Bone marrow (tissue), 2 donors: ENCODE measurements at places on chromosomes 1 and 21.

- DNase-seq = no peak
Observed at GRCh38 chr1:109989506-109990301, 5.1 kb downstream of the AHCYL1 start.

GRCh38 chr1:173093691-173094445 lies 43.1 kb upstream of the TNFSF18 start:
- DNase-seq = no peak

GRCh38 chr1:217891966-217892365 lies 260.8 kb downstream of the SPATA17 start:
- no peak for DNase-seq

DNA sequence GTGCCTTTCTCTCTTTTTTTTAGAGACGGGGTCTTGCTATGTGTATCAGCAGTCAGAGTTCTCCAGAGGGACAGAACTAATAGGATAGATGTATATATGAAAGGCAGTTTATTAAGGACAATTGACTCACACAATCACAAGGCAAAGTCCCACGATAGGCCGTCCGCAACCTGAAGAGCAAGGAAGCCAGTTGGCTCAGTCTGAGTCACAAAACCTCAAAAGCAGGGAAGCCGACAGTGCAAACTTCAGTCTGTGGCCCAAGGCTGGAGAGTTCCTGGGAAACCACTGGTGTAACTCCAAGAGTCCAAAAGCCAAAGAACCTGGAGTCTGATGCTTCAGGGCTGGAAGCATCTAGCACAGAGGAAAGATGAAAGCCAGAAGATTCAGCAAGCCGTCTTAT lies 16.3 kb upstream of the H3-3A start:
- DNase-seq = no peak

- no peak for DNase-seq
Observed at GRCh38 chr1:3759164-3759563, 6.9 kb downstream of the CCDC27 start.

DNA sequence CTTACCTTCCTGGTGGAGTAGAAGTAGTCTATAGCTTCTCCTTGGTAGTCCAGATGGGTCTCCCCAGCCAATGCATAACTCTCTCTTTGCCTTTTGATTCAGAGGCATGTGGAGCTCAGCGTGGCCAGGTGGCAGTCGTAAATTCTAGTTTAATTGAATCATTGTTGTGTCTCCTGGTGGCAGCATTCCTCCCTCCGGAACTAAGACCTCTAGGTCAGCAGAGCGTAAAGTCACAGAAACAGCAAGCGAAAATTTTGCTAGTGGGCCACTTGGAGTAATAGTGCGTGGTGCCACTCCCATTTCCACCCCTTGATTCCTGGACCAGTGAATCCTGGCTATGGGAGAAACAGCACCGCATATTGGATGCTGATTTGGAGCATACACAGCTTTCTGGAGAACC lies 3.9 kb upstream of the TMPRSS2 start:
- DNase-seq = no peak

- DNase-seq = no peak
Observed at GRCh38 chr1:7519861-7520395, 251.2 kb upstream of the VAMP3 start.

DNA sequence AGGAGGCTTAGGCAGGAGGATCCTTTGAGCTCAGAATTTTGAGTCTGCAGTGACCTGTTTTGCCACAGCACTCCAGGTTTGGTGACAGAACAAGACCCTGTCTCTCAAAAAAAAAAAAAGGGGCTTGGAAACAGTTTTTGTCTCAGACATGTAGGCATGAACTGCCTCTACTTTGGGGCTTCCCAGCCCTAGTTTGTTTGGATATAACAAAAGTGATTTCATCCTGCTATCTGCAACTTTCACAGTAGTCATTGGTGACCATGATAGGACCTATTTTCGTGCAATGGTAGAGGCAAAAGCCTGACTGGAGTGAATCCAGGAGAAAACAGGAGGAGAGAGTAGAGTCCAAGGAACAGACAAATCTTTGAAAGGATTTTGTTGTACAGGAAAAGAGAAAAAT lies 20.3 kb upstream of the EVI5 start:
- DNase-seq = no peak

- DNase-seq = no peak
Observed at GRCh38 chr1:85280636-85281035, 4.2 kb upstream of the BCL10 start.

GRCh38 chr1:75472089-75472970 lies 138.6 kb downstream of the SLC44A5 start:
- DNase-seq = no peak

- no peak for DNase-seq
Observed at GRCh38 chr1:54080598-54081049, 27.2 kb downstream of the TCEANC2 start.

DNA sequence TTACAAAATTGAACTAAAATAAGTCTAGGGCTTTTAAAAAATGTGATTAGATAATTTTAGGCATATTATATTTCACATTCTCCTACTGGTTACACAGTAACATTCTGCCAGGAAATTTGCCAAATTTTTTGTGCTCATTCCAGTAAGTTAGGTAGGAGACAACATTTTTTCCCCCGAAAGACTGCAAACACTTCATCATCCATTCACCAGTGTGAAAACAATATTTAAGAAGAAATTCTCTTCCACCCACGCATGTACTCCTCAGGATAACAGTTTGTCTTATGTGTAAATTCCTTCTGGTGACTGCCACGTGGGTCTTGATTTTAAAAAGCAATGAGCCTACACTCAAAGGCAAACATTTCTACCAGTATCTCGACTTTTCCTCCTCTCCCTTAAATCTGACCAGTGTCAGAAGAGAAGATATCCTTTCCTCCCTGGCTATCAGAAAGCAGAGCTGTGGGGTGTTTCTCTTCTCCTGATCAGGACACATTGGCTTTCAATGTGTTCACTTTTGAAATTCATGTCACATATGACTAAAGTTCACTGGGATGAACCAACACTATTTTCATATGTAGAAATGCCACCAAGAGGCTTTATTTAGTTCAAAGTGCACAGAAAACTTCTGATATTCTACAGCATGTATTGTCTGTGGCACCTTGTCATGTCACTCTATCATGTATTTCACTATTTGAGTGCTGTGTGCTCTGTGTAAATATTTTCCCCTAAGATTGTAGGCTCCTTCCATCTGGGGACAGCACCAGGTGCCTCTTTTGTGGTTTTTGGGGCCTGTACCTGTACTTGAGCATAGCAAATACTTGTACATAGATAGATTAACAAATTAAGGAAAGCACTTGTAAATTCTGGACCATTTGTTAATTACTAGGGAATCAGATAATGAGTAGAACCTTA lies 38.6 kb downstream of the LHX9 start:
- DNase-seq = no peak

- no peak for DNase-seq
Observed at GRCh38 chr1:31653717-31654473, 9.2 kb upstream of the PEF1 start.

DNA sequence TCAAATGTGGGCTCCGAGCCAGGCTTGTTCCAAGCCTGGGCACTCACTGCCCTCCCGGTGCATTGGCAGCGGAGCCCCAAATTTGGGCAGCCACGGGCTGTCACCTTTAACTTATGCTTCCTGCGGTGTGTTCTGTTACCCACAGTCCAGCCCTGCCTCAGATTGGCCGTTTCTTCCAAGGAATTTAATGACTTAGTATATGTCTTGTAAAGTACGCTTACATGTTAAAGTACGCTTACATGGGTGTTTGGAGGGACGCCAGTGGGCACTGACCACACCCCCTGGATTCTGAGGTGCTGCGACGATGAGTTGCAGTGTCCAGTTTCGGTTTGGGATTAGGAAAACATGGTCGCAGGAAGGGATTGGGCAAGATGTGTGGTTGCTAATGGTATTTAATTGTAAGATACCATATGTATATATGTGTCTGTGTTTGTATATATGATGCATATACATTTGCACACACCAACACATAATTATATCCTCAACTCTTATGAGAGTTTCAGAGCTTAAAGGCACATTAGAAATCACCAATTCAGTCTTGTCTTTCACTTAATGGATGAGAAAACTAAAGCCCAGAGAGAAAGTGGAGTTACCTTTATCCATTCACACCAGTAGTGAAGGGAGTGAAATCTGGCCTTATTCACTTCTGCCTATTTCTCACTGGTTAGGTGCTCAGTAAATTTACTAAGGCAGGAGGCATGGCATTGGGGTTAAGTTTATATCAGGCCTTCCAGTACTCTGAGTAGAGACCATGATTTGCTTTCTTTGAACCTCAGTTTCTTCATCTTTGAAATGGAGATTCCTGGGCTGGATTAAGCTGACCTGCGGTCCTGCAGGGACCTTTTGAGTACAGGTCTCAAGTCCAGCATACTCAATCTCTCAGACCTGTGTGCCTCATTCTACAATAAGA lies 1.0 kb downstream of the SMYD2 start:
- no peak for DNase-seq

- no peak for DNase-seq
Observed at GRCh38 chr1:51910221-51911000, 31.9 kb upstream of the NRDC start.

DNA sequence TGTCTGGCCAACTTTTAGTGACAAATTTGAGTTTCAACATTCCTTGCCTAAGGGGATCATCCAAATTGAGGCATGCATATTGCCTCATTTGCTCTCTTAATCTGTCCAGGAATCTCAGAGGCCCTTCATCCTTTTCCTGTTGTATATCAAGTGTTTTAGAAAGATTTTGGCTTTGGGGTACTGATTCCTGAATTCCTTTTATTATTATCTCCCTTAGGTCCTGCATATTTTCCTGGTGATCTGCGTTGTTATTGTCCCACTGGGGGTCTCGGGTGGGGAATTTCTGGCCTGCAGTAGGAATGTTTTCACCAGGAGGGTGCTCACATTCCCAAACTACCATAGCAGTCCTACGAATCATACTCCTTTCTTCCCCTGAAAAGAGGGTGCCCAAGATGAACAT lies 4.4 kb upstream of the AADACL3 start:
- DNase-seq = no peak

GRCh38 chr1:65395887-65396612 lies 24.4 kb upstream of the LEPR start:
- no peak for DNase-seq

DNA sequence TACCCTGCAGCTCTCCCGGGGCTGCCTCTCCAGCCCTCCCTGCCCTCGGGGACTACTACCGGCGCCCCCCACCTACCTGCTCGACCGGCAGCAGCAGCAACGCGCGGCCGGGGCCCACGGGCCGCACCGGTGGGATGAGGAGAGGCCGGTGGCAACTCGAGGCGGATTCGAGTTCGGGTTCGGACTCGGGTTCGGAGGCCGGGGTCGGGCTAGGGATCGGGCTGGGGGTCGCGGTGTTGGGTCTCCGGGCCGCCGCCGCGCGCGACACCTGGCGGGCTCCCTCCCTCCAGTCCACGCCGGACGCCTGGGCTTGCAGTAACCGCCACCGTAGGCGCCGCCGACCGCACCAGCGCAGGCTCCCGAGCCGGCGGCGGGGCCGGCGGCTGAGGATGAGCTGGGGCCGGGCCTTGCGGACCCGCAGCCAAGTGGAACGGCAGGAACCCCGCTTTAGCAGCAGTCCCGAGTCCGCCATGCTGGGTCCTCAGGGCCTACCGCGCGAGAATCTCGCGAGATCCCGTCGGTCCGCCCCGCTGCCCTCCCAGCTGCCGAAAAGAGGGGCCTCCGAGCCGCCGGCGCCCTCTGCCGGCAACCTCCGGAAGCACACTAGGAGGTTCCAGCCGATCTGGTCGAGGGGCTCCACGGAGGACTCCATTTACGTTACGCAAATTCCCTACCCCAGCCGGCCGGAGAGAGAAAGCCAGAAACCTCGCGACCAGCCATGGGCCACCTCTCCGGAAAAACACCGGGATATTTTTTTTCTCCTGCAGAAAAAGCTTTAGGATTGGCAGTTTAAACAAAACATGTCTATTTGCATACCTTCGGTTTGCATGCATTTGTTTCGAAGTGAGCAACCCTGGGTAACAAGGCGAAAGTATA lies at the start of gene NOL9:
Gene NOL9 (minus strand): TSS at position 483 of the 876 bp plus-strand sequence. CDS start 11 bp downstream, at position 472.
- DNase-seq = peak; percentile 85

DNA sequence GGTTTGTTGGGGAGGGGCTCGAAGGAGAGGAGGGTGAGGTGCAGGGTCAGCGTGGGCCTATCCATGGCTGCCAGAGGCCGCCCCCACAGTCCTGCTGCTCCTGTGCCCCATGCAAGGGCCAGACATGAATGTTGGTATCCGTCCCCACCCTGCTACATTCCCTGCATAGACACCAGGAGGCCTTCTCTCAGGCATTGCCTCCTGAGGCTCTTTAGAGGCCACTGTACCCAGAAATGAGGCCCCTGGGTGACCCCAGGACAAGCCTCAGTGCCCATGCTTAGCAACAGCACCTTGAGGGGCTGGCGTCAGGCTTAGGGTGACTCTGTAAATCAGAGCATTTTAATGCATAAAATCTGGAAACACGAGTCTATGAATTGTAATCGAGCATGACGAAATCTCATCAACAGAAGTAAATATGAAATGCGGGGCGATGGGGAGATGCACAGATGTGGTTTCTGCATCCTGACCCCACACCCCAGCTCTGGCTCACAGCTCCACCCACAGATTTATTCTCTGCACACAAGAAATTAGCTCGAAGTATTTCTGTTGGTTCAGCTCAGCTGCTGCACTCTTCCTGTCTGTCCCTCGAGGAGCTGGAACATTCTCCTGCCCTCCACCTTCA lies 124.0 kb upstream of the CSF3R start:
- no peak for DNase-seq

DNA sequence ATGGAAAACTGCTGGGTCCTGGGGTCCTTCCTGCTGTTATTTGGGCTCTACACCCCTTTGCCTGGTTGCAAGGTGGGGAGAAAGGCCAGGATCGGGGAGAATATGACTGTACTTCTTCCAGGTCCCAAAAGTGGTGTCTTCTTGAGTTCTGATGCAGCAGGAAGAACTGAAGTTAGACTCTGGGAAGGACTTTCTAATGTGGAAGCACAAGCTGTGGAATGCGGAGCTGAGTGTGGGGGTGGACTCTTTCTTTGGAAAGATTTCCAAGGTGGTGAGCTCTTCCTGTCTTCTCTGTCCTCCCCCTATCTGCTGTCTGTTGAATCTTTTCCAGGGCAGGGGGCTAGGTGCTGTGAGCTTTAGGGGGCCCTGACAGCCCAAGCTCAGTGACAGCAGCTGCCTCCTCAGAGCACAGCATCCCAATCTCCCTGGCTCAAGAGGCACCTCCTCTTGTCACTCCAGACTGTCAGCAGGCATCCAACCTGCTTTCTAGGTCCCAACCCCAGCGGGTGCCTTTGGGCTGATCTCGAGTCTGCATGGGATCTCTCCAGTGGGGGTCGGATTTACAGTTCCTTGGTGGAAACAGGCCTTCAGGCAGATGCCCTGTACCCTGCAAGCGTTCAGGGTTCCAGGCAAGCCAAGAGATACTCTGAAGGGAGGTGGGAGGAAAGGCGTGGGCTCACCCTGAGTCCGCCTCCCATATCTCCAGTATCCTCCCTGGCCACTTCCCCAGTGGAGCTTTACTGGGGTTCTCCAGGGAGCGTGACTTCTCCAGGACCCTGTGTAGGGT lies 23.2 kb downstream of the ADORA1 start:
- DNase-seq = no peak

DNA sequence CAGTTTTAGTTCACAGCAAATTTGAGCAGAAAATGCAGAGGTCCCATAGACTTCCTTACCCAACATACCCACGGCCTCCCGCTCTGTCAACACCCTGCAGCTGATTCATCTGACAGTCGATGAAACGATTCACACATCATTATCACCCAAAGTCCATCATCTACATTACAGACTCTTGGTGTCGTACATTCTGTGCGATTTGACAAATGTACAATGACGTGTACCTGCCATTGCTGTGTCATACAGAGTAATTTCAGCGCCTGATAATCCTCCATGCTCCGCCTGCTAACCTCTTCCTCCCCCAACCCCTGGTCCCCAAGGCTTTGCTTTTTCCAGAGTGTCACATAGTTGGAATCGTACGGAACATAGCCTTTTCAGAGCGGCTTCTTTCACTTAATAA lies 94.7 kb upstream of the SLC25A33 start:
- no peak for DNase-seq

- DNase-seq = no peak
Observed at GRCh38 chr1:201582705-201583442, 43.9 kb downstream of the NAV1 start.
